ENCODE measurements at places on chromosomes 5 and 9.

DNA sequence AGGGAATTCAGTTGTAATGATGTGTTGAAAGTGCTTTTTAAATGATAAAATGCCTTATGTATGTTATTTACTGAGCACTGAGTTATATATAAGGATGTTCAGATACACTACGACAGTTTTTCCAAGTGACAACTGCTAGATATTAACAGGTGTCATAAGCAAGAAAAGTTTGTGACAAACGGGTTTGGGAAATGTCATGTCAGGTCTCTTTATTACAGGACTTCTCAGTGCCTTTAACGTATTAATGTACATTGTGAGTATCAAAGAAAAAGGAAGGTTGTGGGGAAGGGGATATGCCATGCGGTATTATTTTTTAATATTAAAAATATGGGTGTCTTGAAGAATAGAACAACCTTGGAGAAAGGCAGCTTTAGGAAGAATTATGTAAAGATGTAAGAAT, 56.4 kb downstream of the RAI14 start:
- no peak for DNase-seq

GRCh38 chr9:34452568-34452967, 5.8 kb downstream of the FAM219A start:
- no peak for DNase-seq

DNA sequence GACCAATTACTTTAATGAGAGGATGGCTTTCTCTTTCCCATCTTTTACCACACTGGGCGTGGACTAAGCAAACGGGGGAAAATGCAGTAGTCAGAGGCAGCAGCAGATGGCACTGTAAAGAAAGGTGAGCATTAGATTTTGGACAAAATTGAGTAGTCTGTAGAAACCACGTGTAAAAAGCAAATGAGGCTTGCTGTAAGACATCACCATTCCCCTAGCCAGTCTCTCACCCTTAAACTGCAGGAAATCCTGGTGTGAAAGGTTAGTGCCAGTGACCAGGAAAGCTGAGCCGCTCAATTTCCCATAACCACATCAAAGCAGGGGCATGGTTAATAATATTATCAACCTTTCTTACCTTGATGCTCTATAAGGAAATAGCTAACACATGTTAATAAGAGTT, 31.8 kb downstream of the SPATA31C2 start:
- no peak for DNase-seq

DNA sequence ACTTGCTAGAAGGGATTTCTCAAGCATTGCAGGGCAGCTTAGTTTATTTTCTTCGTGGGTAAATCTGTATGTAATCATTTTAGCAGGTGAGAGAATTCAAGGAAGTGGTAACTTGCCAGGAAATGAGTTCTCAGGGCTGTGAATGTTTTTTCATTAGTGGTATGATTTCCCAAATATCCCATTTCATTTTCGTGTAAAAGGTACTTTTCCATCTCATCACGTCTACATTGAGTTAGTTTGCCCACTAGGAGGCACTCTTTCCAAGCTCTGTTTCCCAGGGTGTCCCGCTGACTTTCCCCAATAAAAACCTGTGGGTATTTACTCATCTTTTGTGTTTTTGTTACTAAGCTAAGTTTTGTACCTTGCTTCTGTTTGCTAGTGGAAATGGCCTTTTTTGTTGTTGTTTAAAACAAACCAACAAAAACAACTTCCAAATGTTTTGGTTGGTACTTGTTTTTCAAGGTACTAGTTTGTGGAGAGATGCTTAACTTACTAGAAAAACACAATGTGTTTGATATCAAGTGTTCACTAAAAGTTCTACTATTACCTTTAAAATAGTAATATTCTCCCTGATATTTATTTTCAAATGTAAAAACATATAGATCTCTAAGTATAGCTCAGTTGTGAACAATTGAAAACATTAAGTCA, 373.6 kb downstream of the ADGRV1 start:
- no peak for DNase-seq

DNA sequence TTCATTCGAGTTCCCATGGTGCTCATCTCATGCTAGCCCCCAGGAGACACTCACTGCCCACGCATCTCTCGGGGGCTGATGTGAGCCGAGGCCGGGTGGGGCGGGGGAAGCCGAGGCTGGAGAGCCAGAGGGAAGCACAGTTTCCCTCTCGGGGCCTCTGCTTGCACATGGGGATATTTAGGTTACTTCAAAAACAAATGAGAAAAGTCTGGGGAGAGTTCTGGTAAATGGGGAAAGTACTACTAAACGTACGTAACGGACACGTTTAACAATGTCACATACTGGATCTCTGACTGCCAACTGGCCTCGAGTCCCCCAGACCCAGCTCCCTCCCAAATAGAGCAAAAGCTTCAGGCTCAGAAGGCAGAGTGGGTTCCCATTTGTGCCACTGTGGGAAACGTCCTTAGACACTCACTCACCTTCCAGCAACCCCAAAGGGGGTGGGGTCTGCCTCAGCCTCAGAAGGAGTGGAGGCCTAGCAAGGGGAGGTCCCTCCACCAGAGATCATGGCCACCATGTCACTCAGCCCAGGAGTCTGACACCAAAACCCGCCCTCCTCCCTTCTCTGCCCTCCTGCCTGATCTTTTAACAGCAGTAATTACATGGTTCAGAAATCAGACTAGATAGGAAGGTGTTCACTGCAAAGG, 33.8 kb upstream of the NTNG2 start:
- no peak for DNase-seq

DNA sequence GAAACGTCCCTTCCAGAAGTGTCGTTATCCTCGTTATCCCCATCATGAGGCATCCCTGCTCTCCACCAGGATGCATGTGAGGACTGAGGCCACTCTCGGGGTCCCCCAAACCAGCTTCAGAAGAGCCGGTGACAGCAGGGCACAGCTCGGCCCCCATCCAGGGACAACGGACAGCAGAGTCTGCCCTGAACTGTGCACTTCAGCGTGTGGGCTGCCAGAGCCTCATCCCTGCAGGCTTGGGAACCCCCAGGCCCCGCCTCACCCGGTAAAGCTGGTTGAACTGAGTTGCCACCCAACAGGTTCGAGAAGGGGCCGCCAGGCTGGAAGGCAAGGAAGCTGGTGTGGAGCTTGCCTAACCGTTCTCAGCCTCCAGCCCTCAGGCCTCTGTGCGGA, 710 bp upstream of the CARD9 start:
- DNase-seq = no peak

DNA sequence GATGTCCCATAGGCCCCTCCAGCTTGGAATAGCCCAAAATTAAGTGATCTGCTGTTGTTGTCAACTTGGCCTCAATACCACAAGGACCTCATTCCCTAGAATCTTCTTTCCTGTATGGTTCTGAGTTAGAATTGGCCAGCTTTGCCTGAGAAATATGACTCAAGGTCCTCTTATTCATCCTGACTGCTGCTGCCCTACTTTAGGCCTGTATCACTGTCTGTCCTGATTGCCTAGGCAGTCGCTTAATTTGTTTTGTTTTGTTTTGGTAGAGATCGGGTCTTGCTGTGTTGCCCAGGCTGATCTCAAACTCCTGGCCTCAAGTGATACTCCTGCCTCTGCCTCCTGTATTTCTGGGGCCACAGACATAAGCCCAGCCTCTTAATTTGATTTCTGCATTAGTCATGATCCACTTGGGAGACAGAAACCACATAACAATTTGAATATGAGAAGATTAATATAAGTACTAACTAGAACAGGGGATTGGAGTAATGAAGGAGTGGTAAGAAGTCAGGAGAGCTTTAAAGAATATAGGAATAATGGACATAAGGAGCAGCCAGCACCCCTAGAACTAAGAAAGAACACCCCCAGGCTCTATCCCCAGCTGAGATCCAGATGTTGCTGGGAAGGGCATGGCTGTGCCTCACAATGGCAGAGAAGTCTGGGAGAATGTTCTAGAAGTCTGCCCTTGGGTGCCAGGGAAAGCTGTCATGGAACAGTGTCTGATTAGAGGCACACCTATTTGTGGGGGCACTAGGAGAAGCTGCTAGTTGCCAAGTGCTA, 4.6 kb downstream of the TEX53 start:
- no peak for DNase-seq
